ENCODE measurements at places on chromosomes 6 and 20. TPM values are rescaled to one million over a fixed set of nuclear protein-coding genes. Genes with fewer than 3 reads are reported as not detected.

GRCh38 chr20:18272451-18272850, 15.9 kb upstream of the ZNF133 start:
- DNase-seq: no peak

- peak; percentile 27 for DNase-seq
Observed at GRCh38 chr20:878511-879307, 37.4 kb downstream of the ANGPT4 start.

- no peak for DNase-seq
Observed at GRCh38 chr20:50237349-50237748, 46.7 kb downstream of the CEBPB start.

- DNase-seq: no peak
Observed at GRCh38 chr20:5074232-5074674, 45.5 kb downstream of the PCNA start.

DNA sequence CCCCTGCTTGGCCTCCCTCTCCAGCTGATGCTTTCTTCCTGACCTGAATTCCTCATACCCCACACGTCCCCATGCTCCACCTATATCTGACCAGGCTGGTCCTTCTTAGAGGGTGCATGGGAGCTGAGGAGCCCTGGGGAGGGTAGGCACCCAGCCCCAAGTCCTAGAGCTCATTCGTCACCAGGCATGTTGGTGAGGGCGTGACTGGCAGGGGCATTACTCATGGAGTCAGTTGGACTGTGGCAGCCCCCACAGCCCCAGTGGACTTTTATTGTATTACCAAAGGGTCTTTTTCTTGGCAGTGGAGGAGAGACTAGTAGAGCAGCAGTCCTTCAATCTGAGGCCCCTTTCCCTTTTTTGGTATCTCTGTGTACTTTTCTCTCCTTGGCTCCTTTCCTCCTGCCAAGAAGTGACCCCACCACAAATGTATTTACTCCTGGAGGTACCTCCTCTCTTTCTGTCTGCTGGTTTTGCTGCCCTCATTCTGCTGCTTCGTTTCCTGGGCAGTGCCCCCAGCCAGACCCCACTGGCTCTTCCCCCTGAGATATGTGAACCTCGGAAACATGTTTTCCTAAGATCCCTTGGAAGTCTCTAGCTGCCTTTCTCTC, 10.4 kb upstream of the SGK2 start:
- no peak for DNase-seq

DNA sequence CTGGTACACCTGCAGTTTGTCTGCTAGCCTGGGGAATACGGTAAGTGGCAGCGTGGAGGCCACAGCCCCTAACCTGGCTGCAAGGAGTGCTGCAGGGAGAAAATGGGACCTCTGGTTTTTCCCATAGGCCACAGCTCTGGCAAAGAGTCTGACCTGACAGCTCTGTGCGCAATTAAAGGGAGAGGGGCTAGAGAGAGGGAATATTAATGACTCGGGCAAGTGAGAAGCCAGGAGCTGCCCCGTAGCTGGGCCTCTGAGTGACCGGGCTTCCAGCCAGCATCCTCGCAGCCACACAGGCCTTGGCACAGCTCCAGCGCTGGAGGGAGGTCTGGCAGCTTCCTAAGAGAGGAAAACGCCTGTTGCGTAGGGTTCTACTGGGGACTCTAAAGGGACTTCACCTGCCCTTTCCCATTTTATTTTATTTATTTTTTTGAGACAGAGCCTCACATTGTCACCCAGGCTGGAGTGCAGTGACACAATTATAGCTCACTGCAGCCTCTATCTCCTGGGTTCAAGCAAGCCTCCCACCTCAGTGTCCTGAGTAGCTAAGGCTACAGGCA, 18.2 kb upstream of the OCSTAMP start:
- no peak for DNase-seq

DNA sequence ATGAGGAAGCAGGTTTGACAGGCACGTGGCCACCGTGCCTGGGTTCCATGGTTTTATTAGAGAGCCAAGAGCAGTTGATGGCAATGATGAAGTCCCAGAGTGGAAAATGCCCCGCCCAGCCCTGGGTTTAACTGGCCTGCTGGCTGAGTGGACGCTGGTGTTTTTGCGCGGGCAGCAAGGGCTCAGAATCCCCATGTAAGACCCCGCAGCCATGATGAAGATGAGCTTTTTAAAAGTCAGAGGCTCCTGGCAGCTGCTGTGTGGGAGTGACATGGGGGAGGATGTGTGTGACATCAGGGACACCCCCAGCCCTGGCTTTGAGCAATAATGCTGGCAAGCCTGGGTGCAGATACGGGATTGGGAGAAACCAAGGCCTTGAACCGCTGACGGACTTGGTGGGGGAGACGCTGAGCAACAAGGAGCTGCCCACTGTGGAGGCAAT, 33.0 kb upstream of the SLCO4A1 start:
- no peak for DNase-seq

GRCh38 chr20:60035-60918, 27.2 kb upstream of the DEFB125 start:
- no peak for DNase-seq

GRCh38 chr6:167800549-167800948, 26.2 kb upstream of the AFDN start:
- no peak for DNase-seq

- no peak for DNase-seq
Observed at GRCh38 chr6:39466631-39467030, 144.1 kb upstream of the KCNK16 start.

DNA sequence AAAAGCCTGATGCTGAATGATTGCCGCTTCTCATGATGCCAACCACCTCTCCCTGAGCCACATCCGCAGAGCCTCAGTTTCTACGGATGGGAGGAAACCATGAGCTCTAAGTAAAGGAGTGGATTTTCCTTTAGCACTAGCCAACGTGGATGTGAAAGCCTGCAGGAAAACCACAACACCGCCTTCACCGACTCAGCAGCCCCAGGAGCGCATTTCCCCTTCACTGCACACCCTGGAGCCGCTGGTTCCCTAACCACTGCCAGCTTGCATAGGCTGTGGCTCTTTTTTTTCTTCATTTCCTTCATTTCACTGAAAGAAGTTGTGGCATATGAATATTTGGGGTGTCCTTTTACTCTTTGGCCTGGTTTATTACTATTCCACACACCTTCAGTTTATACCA, 50.5 kb upstream of the SSTR4 start:
- DNase-seq: no peak

Gene MYBL2
- total RNA-seq: 0.69 TPM

Gene BANF2
- total RNA-seq: not detected
